ENCODE measurements at places on chromosomes 7 and 10.

GRCh38 chr7:142669074-142669654 is 80.1 kb upstream of the PRSS1 start:
- no peak for DNase-seq

DNA sequence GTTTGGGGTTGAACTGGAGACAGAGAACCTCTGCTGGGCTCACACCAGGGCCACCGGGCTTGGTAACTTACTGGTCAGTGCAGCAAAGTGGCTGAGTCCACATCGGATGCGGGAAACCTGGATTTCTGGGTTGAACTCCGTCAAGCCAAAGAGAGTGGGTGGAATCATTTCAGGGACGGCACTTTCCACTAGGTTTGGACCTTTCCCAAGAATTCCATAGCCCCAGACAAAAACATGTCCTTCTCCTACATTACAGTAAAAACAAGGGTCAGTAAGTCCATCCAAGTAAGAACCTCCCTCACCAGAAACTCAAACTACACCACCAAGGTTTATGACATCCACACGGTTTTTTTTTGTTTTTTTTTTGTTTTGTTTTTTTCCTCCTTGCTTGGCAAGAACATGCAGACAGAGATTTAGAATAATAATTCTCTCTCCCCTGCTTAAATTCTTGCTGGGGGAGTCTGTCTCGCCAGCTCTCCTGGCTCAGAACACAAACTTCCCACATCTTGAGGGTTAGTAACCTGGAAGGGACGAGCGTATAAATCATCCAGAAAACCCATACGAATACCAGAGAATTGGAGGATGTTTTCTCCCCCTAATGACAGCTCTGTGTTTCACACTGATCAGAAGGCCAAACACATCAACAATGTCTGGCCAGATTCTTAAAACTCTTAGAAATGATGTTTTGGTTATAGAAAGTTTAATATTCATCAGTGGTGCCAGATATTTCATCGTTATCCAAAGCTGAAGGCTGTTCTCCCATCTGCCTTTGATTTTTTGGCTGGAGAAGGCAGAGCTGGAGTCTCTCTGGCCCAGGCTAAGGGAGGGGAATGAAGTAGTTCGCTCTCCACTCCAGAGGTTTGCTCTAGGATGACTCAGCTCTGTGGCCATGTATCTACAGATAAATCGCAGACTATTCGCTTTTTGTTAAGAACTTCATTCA is 17.5 kb downstream of the RCC1L start:
- no peak for DNase-seq

DNA sequence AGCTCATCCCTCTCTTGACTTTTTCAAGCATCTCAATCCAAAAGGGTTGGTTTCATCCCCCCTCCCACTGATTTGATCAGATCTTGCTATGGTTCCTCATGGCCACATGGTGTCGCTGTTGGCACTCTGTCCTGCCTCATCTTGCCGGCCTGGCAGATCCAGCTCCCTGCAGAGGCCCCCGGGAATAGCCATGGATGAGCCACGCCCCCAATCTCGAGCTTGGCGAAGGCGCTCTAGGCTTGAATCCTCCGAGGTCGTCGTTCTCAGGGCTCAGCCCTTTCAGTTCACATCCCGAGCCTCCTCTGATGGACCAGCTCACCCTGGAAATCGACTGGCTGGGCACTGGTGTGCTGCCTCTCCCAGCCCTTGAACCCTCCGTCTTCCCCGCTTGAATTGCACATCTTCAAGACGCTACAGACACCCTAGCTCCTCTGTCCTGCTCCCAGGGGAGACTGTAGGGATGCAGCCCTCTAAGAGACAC is 628.7 kb downstream of the TYW1 start:
- no peak for DNase-seq

DNA sequence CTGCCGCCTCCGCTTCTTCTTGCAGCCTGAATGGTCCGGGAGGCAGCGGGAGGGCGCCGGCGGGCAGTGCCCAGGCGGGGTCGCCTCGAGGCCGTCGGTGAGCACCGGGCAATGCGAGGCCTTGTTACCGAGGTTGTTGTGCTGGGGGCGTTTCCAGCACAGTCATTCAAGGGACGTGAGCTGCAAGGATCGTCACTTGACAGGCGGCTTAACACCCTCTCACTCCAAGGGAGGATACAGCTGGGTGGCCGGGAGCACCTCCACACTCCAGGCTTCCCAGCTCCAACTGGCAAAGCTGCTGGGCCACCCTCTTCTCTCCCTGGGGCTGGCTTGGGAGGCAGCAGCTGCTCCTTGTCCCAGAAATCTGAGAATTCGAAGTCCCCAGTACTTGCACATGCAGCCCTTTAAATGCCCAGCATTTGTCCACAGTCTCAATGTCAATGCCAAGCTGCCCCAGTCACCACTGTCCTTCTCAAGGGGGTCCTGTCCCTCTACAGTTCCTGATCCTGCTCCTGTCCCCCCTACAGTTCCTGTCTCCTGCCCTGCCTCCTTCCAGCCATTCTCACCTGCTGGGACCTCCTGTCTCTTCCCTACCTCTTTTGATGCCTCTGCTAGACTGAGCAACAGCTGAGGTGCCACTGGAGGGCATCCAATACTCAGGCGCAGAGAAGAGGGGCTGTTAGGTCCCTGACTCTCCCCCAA is 4.4 kb upstream of the HOXA11 start:
- no peak for DNase-seq

- DNase-seq = no peak
Measured at GRCh38 chr10:51918884-51919325, 219.5 kb upstream of the CSTF2T start.

GRCh38 chr7:37417107-37417474 is 31.6 kb downstream of the ELMO1 start:
- no peak for DNase-seq

- DNase-seq = no peak
Measured at GRCh38 chr7:17402628-17403278, 104.3 kb downstream of the AHR start.

GRCh38 chr7:6232116-6232515 is 40.3 kb downstream of the CYTH3 start:
- DNase-seq = no peak

DNA sequence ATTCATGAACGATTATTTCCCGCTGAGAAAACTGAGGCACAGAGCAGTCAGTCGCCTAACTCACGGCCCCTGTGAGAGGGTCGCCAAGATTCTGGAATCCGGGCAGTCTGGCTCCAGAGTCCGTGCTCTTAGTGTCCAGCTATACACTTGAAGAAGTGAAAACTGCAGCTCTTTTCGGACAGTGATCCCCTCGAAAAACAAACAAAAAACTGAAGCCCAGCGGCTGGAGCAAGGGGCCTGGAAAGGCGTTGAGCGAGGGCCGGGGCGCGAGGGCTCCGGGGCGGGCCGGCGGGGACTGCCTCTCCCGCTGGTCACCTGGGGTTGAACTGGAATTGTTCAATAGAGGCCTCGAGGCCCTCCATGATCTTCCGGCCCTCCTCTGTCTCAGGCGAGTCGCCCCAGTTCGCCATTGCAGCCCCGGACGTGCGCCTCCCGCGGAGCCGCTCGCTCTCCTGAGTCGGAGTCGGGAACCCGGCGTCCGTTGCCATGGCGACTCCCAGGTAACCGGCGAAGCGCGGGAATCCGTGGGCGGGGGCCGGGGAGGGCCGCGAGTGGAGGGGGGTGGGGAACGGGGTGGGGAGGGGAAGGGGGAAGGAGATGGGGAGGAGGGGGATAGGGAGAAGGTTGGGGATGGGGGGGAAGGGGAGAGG is 881 bp downstream of the C10orf67 start:
- peak; percentile 29 for DNase-seq

GRCh38 chr7:46150721-46151120 is 229.6 kb upstream of the IGFBP3 start:
- DNase-seq = no peak

- DNase-seq = peak; percentile 25
Measured at GRCh38 chr10:132223156-132223590, 36.4 kb downstream of the DPYSL4 start.

DNA sequence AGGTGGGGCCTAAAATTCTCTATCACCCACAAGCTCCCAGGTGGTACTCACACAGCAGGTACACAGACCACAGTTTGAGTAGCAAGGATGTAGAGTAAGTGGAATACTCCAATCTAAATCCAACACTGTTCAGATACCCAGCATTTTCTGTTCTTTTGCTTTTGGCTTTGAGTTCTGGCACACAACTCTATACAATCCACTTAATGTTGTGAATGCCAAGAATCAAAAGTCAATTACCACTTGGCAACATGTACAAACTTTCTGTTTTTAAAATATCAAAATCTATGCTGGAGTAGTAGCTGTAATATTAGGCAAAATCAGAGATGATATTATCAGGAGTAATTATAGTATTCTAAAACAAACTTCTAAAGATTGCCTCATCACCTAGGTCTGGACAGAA is 133.4 kb upstream of the LRRTM3 start:
- no peak for DNase-seq

DNA sequence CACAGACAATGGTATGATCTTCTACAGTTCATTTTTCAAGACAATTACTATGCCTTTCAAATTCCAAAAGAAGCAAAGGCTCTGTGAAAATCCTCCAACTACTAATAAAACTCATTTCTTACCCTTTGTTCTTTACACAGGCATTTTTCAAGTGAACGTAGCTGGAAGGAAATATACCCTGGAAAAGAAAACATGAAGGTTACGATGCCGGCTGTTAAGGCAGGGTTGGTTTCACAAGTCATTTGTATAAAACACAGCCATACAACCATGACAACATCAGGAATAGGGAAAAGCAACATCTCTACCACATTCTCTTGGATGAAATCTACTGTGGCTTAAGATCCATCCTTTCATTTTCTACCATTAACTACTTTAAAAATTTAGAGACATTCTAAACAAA is 207.9 kb downstream of the DOCK4 start:
- DNase-seq = no peak

GRCh38 chr10:98172073-98172472 is 37.6 kb downstream of the R3HCC1L start:
- no peak for DNase-seq

- no peak for DNase-seq
Measured at GRCh38 chr10:21961847-21962246, 41.7 kb downstream of the DNAJC1 start.

- DNase-seq = no peak
Measured at GRCh38 chr10:124389613-124390361, 28.9 kb downstream of the OAT start.

DNA sequence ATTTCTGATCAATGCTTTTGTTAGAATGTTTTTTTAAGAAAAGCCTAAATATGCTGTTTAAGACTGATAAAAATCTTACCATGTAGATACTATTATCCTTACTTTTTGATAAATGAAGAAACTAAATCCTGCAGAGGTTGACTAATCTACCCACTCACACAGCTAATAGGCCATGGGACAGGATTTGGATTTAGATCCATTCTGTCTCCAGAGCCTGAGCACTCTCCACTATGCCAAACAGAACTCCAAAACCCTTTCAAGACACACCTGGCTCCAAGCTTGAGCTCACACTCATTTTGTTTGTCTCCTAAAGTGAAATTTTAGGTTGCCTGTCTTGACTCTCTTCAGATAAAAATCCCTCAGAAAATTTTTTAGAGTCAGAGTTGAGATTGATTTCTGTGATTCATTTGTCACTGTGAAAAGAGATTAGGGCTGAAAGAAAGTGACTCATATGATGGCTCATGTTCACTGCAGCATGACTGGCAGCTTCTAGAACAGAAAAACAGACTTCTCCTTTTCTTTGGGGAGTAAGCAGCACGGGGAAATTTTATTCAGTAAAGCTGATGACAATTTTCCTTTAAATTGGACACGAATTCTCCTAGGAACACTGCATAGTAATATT is 132.3 kb upstream of the POT1 start:
- DNase-seq = no peak

DNA sequence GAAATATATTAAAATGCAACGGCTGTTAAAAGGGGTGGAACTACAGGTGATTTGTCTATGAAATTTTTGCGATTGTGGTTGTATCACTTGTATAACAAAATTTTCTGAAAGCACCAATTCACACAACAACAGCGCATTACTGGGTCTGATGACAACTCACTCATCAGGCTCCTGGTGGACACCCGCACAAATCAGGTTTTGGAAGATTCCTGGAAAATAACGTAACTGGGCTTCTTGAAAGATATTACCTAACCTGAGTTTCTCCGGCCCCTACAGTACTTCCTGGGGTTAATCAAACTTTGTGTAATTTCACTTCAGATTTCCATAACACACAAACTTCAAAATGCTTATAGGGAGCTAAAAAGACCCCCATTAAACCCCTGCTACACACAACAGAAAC is 7.6 kb downstream of the SNX8 start:
- no peak for DNase-seq

GRCh38 chr10:32911285-32912016 is 46.6 kb downstream of the ITGB1 start:
- DNase-seq = no peak

DNA sequence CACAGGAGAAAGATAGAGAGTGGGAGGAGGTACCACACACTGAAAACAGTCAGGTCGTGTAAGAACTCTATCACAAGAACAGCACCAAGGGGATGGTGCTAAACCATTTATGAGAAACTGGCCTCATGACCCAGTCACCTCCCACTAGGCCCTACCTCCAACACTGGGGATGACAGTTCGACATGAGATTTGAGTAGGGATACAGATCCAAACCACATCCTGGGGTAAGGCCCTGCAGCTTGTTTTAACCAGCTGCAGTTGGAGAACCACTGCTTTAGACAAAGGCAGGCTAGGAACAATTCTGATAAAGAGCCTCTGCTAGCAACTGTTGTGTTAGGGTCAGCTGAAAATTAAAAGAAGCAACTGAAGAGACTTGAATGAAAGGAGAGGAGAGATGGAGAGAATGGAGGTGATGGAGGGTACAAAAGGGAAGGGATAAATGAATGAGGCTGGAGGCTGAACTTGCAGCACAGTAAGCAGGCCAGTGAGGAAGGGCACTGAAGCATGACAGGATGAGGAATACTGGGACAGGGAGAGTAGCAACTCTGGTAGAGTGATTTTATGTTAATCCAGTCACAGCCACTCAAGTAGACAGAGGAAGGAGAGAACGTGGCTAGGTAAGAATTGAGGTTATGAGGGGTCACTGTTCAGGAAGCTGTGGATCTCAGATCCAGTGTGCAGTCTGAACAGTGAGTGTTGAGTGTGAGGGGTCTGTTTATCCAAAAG is 23.6 kb downstream of the MEST start:
- DNase-seq = no peak

GRCh38 chr7:153682628-153683027 is 369.6 kb upstream of the DPP6 start:
- DNase-seq = no peak

GRCh38 chr7:129772646-129773280 is 161.2 kb downstream of the NRF1 start:
- DNase-seq = no peak

DNA sequence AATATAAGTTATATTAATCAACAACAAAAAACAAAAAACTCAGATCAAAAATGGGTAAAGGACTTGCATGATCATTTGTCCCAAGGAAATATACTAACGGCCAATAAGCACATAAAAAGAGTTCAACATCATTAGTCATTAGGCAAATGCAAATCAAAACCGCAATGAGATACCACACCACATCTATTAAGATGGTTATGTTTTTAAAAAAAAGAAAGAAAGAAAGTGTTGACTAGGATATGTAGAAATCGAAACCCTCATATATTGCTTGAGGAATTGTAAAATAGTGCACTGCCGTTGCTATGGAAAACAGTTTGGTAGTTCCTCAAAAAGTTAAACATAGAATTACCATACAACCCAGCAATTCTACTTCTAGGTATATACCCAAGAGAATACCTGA is 39.4 kb upstream of the CTNNA3 start:
- no peak for DNase-seq

- no peak for DNase-seq
Measured at GRCh38 chr10:79068203-79068561, 584 bp upstream of the ZMIZ1 start.

- no peak for DNase-seq
Measured at GRCh38 chr7:105937411-105937810, 25.7 kb upstream of the CDHR3 start.

GRCh38 chr7:158055726-158056510 is 531.7 kb downstream of the PTPRN2 start:
- DNase-seq = no peak

- DNase-seq = no peak
Measured at GRCh38 chr10:71816936-71817618, 34.0 kb downstream of the PSAP start.
